Type B pancreatic cell (in vitro differentiated cells): ENCODE measurements at places on chromosomes 1 and 21. TPM values are rescaled to one million over a fixed set of nuclear protein-coding genes. Genes with fewer than 3 reads are reported as not detected.
A peak's percentile ranks its signal among the peaks of the same experiment; 100 is the strongest.

DNA sequence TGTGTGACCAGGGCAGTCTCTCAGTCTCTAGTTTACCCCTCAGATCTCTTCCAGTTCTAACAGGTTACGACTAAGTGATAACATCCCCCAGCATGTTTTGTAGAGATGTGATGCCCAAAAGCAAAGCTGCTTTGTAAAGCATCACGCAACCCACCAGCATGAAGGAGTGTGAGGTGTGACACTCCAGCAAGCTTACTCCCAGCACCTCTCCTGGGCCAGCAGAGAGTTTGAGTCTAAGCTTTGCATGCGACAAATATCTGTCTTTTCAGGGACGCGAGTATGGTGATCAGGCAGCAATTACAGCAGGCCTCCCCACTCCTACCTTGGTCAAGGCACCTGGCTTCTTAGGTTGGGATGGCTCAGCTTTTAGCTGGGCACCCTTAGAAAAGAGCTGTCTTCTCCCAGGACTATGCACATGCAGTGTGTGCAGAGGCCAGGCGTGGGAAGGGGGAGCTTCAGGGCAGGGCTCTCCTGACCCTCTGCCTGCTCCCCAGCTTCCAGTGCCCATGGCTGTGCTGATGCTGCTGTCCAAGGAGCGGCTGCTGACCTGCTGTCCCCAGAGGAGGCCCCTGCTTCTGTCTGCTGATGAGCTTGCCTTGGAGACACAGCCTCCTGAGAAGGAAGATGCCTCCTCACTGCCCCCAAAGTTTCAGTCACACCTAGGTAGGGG is 48.2 kb downstream of the ELK4 start:
- DNase-seq, result no peak

DNA sequence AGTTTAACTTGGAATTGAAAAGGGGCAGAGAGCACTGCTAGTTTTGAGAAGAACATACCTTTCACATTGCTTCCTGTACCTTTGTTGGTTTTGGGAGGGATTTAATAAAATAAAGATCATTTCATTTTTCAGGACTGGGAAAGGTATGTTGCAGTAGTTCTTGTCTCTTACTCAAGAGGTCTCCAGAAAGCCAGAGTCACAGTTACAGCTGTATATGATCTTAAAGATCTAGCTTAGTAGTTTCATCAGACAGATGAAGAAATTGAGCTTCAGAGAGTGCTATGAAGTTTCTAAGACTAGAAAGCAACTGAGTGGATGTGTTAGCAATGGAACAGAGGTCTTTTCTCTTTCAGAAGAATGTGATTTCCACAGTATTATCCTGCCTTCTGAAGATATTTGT is 1.0 kb downstream of the OR10K2 start:
- DNase-seq, result no peak

DNA sequence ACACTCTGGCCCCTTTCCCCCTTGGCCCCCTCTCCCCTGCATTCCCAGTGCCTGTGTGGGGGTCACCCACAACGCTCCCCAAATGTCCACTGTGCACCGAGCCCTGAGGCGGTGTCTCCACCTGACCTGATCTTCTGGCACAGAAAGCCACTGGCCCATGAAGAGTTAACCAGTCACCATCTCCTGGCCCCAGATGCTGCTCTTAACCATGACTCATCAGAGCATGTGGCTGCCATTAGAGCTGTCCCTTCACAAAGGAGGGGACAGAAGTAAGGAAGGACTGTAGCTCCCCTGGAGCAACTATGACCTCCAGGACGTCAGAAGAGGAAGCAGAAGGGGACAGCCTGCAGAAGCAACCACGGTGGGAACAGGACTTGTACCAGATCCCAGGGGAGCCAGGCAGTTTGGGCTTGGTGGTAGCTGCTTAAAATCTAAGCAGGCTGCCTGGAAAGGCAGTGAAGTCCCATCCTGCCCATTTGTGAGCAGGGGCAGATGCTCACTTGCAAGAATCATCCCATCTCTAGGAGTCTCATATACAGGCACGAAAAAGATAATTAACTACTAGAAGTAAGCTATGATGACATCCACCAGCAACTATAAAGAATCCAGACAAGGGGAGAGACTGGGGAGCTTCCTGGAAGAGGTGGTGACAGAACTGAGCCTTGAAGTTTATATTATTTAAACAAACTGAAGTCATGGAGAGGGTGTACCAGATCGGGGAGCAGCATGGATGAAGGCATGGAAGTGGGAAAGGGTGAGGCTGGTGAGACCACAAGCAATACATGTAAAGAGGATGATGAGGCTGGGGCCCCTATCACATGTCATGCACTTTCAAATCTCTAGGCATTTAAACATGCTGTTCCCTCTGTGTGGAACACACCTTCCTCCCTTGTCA is 1.1 kb upstream of the TTC39A start:
- no peak for DNase-seq

GRCh38 chr1:93979040-93979717 is 69.9 kb upstream of the GCLM start:
- no peak for DNase-seq

GRCh38 chr1:15391366-15391765 is 18.3 kb upstream of the EFHD2 start:
- no peak for DNase-seq

GRCh38 chr21:22965455-22966135 is 1967.4 kb downstream of the NCAM2 start:
- no peak for DNase-seq

DNA sequence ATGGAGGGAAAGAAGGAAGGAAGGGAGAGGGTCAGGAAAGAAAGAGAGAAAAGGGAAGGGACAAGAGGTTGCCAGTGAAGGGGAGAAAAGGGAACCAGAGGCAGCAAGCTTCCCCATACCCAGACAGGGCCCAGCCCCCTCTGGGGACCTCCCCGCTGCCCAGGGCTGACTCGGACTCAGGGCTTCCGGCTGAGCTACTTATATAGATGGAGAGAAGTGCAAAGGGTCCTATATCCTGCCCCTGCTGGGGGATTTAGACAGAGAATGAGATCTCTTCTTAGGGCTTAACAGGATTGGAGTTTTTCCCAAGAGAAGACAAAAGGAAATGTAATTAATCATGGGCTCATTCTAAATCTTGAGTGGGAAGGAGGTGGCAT is at the start of gene ETV3L:
Gene ETV3L (minus strand): TSS at position 176 of the 377 bp plus-strand sequence. CDS start 285 bp downstream, outside the sequence.
- DNase-seq, result no peak

DNA sequence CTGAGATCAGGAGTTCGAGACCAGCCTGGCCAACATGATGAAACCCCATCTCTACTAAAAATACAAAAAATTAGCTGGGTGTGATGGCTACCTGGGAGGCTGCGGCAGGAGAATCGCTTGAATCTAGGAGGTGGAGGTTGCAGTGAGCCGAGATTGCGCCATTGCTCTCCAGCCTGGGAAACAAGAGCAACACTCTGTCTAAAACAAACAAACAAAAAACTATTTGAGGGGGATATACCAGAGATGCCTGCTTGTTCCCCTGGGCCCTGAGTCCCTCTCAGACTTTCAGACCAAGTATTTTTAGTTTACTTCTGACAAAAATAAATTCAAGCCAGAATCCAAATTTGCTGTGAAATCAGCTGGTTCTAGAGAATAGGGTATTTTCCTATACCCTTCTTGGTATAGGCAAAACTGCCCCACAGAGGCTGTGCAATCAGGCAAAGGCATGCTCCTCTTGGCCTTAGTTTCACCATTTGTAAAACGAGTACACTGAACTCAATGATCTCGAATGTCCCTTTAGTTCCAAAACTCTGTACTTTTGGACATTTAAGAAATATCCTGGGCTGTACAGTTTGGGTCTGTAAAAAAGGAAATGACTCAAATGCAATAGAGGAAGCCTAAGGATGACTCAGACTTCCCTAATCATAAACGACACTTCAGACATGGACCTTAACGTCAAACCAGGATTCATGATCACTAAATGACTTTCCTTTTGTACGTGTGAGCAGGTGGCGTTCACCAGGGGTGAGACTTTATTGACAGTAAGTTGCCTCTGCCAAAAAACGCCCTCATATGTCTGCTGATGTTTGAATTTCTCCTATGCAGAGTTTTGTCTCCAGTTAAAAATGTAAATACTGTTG is 16.1 kb downstream of the ENSA start:
- no peak for DNase-seq

DNA sequence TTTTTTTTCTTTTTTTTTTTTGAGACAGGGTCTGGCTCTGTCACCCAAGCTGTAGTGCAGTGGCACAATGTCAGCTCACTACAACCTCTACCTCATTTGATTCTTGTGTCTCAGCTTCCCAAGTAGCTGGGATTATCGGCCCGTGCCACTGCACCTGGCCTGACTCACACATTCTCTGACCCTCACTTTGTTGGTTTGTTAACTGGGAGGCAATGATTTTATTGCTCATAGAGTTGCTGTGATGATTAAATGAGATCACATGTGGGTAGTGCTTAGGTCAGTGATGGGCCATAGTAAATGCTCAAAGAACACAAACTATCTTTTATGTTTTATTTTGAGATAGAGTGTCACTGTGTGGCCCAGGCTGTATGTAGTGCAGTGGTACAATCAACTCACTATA is 47.3 kb upstream of the SSBP3 start:
- no peak for DNase-seq

OR14K1 gene
- total RNA-seq, result not detected in 2 replicates

FCRL1 gene
- total RNA-seq, result not detected in 2 replicates

CLEC20A gene
- not detected in 2 replicates for total RNA-seq

KDF1 gene
- total RNA-seq, result 12.2 and 26.9 TPM in 2 replicates

DNA sequence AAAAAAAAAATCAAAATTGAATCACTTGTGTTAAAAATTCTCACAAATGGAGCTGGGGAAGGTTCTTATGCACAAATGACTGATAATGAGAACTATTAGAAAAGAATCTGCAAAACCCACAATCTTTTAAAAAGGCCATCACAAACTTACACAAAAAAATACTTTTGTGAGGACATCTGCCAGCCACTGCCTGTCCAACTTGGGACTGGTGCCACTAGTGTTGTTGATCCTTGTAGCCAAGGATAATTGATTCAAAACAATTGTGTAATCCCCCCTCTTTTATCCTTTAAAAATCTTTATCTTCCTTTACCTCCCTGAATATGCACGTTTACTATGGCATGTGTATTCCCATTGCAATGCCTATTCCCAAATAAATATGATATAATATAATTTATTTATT is 39.2 kb upstream of the THEM4 start:
- no peak for DNase-seq

PAQR6 gene
- total RNA-seq, result 9.2 and 19.0 TPM in 2 replicates

DNA sequence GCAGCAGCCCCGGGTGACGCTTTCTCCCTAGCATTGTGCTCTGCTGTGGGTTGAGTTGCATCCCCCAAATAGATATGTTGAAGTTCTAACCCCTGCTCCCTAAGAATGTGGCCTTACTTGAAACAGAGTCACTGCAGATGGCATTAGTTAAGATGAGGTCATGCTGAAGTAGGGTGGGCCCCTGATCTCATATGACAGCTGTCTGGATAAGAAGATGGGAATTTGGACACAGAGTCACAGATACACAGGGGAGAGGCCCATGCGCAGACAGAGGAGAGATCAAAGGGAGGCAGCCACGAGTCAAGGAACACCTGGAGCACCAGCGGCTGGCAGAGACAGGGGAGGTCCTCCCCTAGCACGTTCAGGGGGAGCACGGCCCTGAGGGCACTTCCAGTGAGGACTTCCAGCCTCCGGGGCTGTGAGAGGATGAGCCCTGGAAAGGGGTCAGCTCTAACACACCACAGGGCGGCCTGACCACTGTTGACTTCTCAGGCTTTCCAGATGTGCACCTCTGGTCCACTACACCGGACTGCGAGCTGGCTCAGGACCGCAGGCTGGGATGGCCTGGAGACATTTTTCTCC is 46.4 kb downstream of the ABCG1 start:
- no peak for DNase-seq

AZIN2 gene
- 5.1 and 8.9 TPM in 2 replicates for total RNA-seq

- DNase-seq, result peak; percentile 60
Measured at GRCh38 chr21:42162831-42163510, 56.0 kb upstream of the ABCG1 start.

ATP1B1 gene
- total RNA-seq, result 237 and 306 TPM in 2 replicates

- DNase-seq, result no peak
Measured at GRCh38 chr1:80251591-80251990, 1245.1 kb upstream of the ADGRL4 start.

GRCh38 chr1:159205225-159205624 is 550 bp downstream of the ACKR1 start:
- no peak for DNase-seq

DNA sequence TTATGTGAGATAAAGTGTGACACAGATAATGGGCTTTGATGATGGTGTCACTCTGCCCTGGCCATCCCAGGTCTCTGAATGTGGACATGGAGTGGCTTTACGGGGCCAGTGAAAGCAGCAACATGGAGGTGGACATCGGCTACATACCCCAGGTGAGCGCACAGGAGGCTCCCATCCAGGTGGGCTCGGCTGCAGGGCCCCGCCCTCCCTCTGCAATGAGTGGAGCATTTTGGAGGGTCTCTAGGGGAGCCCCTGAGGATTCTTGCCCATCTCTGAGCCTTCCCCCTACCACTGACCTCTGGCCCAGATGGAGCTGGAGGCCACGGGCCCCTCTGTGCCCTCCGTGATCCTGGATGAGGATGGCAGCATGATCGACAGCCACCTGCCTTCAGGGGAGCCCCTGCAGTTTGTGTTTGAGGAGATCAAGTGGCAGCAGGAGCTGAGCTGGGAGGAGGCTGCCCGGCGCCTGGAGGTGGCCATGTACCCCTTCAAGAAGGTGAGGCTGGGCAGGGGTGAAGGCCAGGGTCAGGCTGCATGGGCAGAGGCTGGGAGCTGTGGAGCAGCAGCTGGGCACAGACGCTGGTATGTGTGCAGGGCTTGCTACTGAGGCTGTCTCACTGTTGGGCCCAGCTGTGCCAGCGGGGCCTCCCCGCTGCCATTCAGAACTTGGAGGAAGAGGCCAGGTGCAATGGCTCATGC is 8.2 kb upstream of the MTFR1L start:
- DNase-seq, result no peak

SLC25A34 gene
- total RNA-seq, result 2.4 and 3.8 TPM in 2 replicates

DNA sequence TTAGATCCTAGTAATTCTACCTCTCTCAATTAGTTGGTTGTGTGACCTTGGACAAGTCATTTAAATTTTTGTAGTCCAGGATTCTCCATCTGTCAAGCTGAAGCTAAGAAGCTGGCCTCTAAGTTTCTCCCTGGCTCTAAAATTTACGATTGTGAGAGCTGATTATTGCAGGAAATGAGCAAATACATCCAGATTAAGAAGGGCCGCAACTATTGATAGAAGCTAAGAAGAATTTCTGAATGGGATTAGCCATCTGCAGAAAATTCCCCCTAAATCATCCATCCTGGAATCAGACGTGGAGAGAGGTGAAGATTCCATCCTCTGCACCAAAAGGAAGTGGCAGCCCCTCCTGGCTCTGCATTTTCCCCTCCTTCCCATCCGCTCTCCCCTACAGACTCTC is 55.0 kb downstream of the HIVEP3 start:
- DNase-seq, result no peak

CCNL2 gene
- 194 and 298 TPM in 2 replicates for total RNA-seq

GRCh38 chr1:222167111-222167510 is 380.8 kb downstream of the HHIPL2 start:
- DNase-seq, result no peak

DNA sequence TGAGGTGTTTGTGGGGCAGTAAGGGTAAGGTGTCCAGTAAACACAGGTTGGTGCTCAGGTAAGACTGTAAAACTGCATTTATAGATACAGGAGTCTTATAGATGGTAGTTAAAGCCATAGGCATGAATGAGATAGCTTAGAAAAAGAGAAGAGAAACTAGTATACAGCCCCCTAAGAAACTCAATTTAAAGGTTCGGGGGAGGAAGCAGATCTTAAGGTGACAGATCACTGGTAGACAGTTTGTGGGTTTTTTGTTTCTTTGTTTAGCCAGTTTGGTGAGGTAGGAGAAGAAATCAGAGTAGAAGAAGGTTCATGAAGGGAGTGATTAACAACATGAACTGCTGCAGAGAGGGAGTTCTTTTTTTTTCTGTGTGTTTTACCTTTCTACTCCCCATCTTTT is 6.1 kb upstream of the AGO3 start:
- no peak for DNase-seq

- DNase-seq, result no peak
Measured at GRCh38 chr1:89987159-89987819, 7.6 kb upstream of the ZNF326 start.
